Heart left ventricle (tissue), 16 donors: ENCODE measurements at places on chromosomes 4 and X. TPM values are rescaled to one million over a fixed set of nuclear protein-coding genes. Genes with fewer than 3 reads are reported as not detected.

Gene HDX
- total RNA-seq = 1.8 TPM

Gene FAM241A
- 7.8 TPM for total RNA-seq

Gene IL13RA1
- total RNA-seq = 10.6 TPM

Gene RNF212
- total RNA-seq = not detected

Gene N4BP2
- 6.5 TPM for total RNA-seq

Gene NOX1
- not detected for total RNA-seq

Gene GAB3
- total RNA-seq = 29.0 TPM

Gene CD99
- total RNA-seq = 264 TPM

Gene DTHD1
- 0.14 TPM for total RNA-seq

- no peaks in the 10 kb centered on the region for H3K4me1 ChIP-seq
- no peak overlapping the region for H3K4me3 ChIP-seq
- no peak for DNase-seq
- no peaks in the 10 kb centered on the region for H3K27me3 ChIP-seq
- H3K27ac ChIP-seq = no peak overlapping the region
- no peaks in the 10 kb centered on the region for H3K36me3 ChIP-seq
These were observed 777.8 kb upstream of the FRG1 start for GRCh38 chr4:189162888-189163287.

- peak overlapping the region; percentile 70 for H3K4me3 ChIP-seq
- H3K4me1 ChIP-seq = no peaks in the 10 kb centered on the region
- H3K36me3 ChIP-seq = no peaks in the 10 kb centered on the region
- DNase-seq = no peak
- H3K27me3 ChIP-seq = no peaks in the 10 kb centered on the region
- H3K27ac ChIP-seq = peak overlapping the region; percentile 93
These were observed 2.1 kb downstream of the GUCY1A1 start for GRCh38 chr4:155668707-155669220.

DNA sequence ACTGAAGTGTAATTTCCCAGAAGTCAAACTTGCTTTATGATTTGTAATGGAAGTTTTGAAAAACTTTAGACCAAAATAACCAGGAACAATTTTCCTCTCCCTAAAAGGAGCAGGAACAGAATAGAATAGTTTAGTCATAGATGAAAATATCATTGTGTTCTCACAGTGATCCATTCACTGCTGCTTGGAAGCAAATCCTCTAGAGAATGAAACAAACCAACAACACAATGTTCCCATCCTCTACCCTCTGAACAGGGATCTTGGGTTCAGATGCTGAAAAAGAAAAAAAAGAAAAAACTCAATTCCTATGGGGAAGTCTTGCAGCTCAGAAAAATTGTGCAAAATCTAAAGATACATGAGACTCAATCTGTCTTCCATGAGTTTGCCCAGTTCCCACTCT, 12.2 kb downstream of the DSPP start:
- H3K27ac ChIP-seq = peak overlapping the region; percentile 64
- H3K4me1 ChIP-seq = peaks cover 6% of the 10 kb centered on the region
- no peaks in the 10 kb centered on the region for H3K27me3 ChIP-seq
- no peaks in the 10 kb centered on the region for H3K36me3 ChIP-seq
- H3K4me3 ChIP-seq = no peak overlapping the region

GRCh38 chr4:174120446-174121295, 162.8 kb downstream of the FBXO8 start:
- H3K4me3 ChIP-seq = peak overlapping the region; percentile 35
- H3K36me3 ChIP-seq = no peaks in the 10 kb centered on the region
- no peak overlapping the region for H3K27ac ChIP-seq
- peaks cover 15% of the 10 kb centered on the region for H3K4me1 ChIP-seq
- DNase-seq = peak; percentile 51
- no peaks in the 10 kb centered on the region for H3K27me3 ChIP-seq

GRCh38 chr4:97531351-97531750, 611.9 kb downstream of the STPG2 start:
- DNase-seq = no peak
- H3K36me3 ChIP-seq = no peaks in the 10 kb centered on the region
- no peaks in the 10 kb centered on the region for H3K27me3 ChIP-seq
- no peak overlapping the region for H3K4me3 ChIP-seq
- H3K4me1 ChIP-seq = no peaks in the 10 kb centered on the region
- no peak overlapping the region for H3K27ac ChIP-seq

- H3K36me3 ChIP-seq = no peaks in the 10 kb centered on the region
- no peaks in the 10 kb centered on the region for H3K27me3 ChIP-seq
- no peak for DNase-seq
- H3K4me3 ChIP-seq = no peak overlapping the region
- H3K4me1 ChIP-seq = no peaks in the 10 kb centered on the region
These were observed 35.3 kb upstream of the CXCL8 start for GRCh38 chr4:73705056-73705432.

DNA sequence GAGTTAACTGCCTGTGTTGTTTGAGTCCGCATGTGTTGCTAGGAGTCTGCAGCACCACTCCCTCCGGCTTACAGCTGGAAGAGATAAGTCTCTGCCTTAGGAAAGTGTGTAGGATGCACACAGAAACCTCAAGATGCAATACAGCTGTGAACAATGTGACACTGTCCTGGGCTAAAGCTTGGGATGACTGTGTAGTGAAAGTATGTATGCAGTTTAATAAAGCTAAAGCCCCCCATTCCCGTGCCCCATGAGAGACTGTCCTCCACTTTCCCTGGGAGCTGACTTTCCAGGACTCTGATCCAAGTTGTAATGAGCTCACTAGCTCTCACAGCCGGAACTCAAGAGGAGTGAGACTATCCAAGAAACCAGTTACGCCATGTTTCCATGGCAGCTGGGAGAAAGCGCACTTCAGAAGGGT, 156.6 kb upstream of the FTHL17 start:
- H3K4me1 ChIP-seq = no peaks in the 10 kb centered on the region
- no peaks in the 10 kb centered on the region for H3K36me3 ChIP-seq
- peak; percentile 43 for DNase-seq
- no peak overlapping the region for H3K4me3 ChIP-seq
- peak overlapping the region; percentile 1 for H3K27ac ChIP-seq

GRCh38 chr4:150234246-150234645, 156.0 kb downstream of the DCLK2 start:
- no peak overlapping the region for H3K4me3 ChIP-seq
- H3K36me3 ChIP-seq = no peaks in the 10 kb centered on the region
- peaks cover 9% of the 10 kb centered on the region for H3K4me1 ChIP-seq
- no peaks in the 10 kb centered on the region for H3K27me3 ChIP-seq
- DNase-seq = no peak

- no peaks in the 10 kb centered on the region for H3K36me3 ChIP-seq
- H3K4me1 ChIP-seq = peaks cover 89% of the 10 kb centered on the region
- H3K27ac ChIP-seq = peak overlapping the region; percentile 40
- no peaks in the 10 kb centered on the region for H3K27me3 ChIP-seq
- DNase-seq = no peak
These were observed 14.3 kb downstream of the GPRIN3 start for GRCh38 chr4:89293299-89293698.

- no peaks in the 10 kb centered on the region for H3K36me3 ChIP-seq
- no peak for DNase-seq
- H3K27ac ChIP-seq = no peak overlapping the region
These were observed 662.0 kb upstream of the FRG1 start for GRCh38 chr4:189278597-189279165.

- peaks cover 6% of the 10 kb centered on the region for H3K36me3 ChIP-seq
- no peak for DNase-seq
- no peaks in the 10 kb centered on the region for H3K4me1 ChIP-seq
- no peak overlapping the region for H3K27ac ChIP-seq
These were observed 44.6 kb upstream of the FGFBP2 start for GRCh38 chr4:16007471-16008095.

GRCh38 chr4:185394568-185395237, 1.0 kb downstream of the LRP2BP start:
- H3K27me3 ChIP-seq = no peaks in the 10 kb centered on the region

DNA sequence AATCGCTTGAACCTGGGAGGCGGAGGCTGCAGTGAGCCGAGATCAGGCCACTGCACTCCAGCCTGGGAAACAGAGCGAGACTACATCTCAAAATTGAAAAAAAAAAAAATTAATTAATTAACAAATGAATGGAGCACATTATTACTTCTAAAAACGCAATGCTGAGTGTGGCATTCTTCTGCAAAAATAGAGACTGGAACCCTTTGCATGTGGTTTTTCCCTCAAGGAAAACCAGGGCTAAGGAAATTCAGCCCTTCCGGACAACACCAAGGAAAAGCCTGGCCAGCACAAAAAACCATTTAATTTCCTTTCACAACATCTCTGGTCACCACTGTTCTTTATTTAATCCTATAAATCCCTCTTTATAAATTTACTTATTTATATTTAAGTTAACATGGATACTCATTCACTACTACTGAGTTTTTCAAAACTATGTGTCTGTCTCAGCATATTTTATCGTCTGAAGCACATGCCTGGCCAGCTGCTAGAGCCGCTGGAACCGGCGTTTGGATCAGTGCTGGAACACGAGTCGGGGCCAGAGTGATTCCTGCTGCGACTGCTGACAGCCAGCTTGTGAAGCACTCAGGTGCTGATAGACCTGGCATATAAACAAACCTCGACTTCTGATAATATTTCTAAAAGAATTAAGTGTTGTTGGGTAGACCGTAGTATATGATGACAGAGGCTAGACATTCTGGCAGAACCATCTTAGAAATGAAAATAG, 84.5 kb upstream of the WWC2 start:
- no peaks in the 10 kb centered on the region for H3K36me3 ChIP-seq
- H3K27me3 ChIP-seq = peaks cover 19% of the 10 kb centered on the region
- no peak overlapping the region for H3K27ac ChIP-seq
- no peak for DNase-seq

DNA sequence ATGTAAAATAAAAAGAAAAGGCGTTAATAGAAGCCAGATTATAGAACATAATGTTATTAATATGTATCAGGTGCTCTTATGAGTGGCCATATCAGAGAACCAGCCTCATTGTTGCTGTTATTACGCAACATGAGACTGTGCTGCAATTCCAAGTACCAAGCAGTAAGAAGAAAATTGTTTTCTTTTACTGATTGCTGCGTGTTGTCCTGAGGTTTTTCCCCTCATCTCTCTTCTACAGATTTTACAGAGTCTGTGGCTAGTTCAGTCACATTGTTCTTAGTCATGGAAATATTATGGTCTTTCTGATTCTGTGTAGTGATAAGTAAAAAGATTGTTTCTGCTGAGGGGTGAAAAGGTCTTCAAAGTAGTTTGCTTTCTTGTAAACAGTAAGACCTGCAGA, 55.9 kb downstream of the NPNT start:
- H3K36me3 ChIP-seq = no peaks in the 10 kb centered on the region
- DNase-seq = no peak
- H3K27me3 ChIP-seq = no peaks in the 10 kb centered on the region
- H3K4me1 ChIP-seq = no peaks in the 10 kb centered on the region
